Mammary epithelial cell (primary cell): ENCODE measurements at places on chromosomes 12 and 14. TPM values are rescaled to one million over a fixed set of nuclear protein-coding genes. Genes with fewer than 3 reads are reported as not detected.

The GNB3 gene
- 0.10 TPM for polyA plus RNA-seq

The CARMIL3 gene
- polyA plus RNA-seq, result 0.01 TPM

The FOXN4 gene
- not detected for polyA plus RNA-seq

The LMNTD1 gene
- 0.28 TPM for polyA plus RNA-seq

The DNAJC22 gene
- polyA plus RNA-seq, result 0.03 TPM

The SPIC gene
- polyA plus RNA-seq, result not detected

The EXD2 gene
- polyA plus RNA-seq, result 16.1 TPM

The INSM2 gene
- not detected for polyA plus RNA-seq
